ENCODE measurements at places on chromosomes 5 and 9.

GRCh38 chr9:79801459-79801858, 229.7 kb downstream of the TLE4 start:
- no peak for DNase-seq

GRCh38 chr9:33267151-33267767, 2.4 kb downstream of the CHMP5 start:
- DNase-seq = no peak

DNA sequence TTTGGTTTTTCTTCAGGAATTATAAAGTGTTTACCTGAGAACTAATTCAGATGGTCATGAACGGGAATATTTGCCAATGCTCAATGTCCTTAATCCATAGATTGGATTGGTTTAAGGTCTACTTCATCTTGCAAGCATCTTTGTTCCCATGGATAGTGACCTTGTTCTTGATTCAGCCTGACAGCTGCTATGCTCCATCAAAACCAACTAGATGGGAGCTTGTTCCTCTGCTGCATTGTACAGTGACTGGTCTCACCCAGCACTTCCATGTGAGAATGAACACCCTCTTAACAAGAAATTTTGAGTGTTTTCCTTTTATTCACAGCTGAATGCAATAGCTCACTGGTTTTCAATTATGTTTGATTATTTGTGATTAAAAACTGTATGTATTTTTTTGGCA, 312.6 kb upstream of the ACTBL2 start:
- DNase-seq = no peak

DNA sequence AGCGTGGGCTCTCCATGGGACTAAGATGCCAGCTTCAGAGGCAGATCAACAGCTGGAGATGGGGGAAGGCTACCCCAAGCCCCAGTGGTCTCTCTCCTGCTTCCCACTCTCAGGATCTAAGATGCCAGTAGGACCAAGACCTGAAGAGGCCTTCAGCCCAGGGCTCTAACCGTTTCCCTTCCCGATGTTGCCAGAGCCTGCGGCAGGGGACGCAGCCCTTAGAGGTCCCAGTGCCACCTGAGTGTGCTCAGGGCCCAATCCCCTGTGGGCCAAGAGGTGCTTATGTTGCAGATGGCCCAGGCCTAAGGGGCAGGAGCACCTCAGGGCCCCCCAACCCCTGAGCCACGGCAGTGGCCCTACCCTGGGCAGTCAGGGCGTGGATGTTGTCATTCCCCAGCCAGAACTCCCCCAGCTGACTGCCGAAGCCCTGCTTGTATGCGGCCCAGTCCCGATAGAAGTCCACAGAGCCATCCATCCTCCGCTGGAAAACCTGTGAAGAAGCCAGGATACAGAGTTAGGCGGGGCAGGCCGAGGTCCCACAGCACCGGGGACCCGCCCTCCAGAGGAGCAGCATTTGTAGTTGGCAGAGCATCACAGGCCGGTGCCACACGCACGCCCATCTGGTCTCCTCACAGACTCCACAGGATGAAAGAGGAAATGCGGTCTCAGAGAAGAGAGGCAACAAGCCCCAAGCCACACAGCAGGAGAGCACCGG, 5.4 kb downstream of the FCN1 start:
- DNase-seq = no peak

GRCh38 chr9:87592554-87593358, 95.1 kb downstream of the DAPK1 start:
- no peak for DNase-seq

DNA sequence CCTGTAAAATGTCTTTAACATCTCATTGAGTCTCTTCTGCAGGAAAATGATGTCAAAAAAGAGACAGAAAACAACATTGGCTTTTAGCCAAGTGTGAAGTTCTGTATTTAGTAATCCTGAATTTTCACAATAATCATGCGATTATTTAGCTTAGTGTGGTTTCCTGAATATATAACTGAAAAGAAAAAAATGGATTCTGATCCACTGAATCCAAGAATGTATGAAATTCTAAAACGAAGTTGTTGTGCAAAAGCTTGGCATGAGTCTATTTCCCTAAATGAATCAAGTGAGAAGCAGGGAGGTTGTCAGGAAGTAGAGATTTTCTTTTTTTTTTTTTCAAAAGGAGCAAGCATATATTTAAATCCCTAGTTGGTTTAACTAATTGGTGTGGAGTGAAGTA, 145.9 kb upstream of the CDH6 start:
- no peak for DNase-seq

DNA sequence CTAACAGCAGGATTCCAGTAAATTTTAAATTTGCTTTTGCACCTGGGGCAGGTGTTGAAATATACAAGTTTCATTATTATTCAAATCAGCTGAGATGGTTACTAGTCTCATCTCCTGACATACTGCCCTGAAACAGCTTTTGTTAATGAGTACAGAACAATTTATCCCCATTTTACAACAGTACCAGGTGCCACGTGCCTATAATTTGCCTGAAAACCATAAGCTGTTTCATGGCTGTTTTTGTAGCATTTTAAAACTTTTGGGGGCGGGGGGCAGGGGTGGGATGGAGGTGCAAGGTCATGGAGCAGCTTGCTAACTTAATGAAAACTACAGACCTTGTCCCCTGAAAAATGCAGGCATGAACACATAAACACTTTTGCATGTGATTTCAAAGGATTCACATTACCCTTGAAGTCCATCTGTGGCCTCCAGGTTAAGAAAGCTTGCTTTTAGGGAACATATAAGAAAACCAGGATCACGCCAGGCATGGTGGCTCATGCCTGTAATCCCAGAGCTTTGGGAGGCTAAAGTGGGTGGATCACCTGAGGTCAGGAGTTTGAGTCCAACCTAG, 42.1 kb downstream of the TIMD4 start:
- DNase-seq = no peak

GRCh38 chr5:95520206-95520605, 34.6 kb downstream of the SKIC3 start:
- DNase-seq = no peak

DNA sequence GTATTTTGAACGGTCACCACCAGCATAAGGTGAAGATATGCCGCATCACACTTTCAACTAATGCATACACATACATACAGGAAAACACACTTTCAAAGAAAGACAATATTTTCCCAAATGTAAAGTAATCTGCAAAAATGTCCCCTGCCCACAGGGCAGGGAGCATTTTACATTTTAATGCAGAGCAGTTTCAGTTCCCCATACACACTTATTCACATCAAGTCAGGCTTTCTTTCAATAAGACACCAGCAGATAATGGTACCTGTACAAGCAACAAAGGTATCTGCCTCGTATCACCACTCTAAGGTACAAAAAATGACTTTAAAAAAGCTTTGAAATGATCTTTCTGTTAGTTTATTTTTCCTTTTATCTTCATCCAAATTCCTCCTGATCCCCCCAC, 247.1 kb upstream of the CCNG1 start:
- no peak for DNase-seq

- no peak for DNase-seq
Measured at GRCh38 chr9:83406921-83407320, 131.3 kb downstream of the FRMD3 start.

- no peak for DNase-seq
Measured at GRCh38 chr9:107734256-107735013, 244.9 kb upstream of the KLF4 start.

GRCh38 chr9:37447111-37447510, 18.1 kb downstream of the ZBTB5 start:
- DNase-seq = no peak

DNA sequence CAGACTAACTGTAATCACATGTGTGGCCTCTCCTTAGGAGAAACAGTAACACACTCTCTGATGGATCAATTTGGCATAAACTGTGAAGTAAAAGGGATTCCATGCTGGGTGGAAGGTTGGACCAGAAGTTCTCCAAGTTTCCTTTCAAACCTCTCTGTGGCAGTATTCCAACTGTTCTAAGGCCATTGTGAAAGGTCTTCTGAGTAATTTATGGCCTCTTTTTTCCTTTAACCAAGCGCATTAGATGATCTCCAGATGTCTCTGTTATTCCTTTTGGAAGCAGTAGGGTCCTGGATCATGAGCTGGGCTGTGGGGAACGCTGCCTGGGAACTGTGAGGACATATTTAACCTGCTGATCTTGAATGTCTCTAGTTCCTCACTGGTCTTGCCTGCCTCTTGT, 80.6 kb upstream of the IL6ST start:
- DNase-seq = no peak

GRCh38 chr5:3311433-3311832, 284.2 kb upstream of the IRX1 start:
- DNase-seq = no peak

DNA sequence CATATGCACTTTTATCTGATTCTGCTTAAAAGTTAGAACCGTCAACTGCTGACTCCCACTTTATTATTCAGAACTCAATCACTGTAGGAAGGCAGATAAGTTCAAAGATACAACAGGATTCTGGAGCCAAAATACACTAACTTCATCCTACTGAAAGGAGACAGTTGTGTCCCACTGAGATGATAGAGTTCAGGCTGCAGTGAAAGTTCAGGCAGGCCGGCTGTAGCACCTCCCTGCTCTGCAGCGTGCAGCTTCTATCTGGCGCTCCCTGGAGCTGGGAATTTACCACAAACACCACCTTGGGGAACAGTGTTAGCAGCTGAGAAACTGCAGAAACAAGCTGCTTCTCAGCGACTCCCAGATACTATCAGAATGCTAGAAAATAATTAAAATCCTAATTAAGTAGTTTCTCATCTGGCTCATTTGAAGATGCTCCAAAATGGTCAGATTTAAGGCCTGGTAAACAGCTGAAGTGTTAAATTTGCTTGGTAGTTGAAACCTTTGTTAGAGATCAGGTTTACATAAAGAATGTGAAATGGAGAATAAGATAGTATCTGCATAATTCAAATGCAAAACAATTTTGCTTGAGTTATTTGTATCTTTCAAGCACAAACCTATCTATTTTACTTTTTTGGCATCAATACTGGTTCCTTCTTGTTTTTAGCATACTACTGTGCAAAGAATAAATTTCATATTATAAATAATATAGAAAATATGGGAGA, 52.3 kb upstream of the CNTLN start:
- DNase-seq = no peak

DNA sequence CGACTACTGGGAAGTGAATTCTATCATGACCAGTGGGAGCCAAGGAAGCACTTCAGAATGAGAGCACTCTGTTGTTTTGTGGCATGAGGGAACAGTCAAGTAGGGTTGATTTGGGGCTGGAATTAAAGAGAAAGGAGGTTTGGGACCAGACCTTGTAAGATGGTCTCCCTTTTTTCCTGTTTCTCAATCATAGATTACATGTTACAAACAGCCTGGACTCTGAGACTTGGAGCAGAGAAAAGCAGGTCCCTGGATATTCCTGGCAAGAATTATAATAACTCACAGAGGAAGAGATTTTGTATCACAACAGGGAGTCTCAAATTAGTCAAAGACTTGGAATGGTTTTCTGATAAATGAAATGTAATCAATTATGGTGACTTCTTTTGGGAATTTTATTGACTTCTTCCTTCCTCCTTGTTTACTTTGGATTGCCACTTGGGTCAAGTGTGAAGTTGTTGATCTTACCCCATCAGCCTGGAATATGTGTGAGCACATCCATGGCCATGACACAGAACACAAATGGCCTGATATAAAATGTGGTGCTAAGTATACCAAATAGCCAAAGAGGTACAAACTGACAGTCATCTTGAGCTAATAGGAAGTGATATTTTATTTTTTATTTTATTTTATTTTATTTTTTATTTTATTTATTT, 131.0 kb upstream of the OSMR start:
- no peak for DNase-seq

DNA sequence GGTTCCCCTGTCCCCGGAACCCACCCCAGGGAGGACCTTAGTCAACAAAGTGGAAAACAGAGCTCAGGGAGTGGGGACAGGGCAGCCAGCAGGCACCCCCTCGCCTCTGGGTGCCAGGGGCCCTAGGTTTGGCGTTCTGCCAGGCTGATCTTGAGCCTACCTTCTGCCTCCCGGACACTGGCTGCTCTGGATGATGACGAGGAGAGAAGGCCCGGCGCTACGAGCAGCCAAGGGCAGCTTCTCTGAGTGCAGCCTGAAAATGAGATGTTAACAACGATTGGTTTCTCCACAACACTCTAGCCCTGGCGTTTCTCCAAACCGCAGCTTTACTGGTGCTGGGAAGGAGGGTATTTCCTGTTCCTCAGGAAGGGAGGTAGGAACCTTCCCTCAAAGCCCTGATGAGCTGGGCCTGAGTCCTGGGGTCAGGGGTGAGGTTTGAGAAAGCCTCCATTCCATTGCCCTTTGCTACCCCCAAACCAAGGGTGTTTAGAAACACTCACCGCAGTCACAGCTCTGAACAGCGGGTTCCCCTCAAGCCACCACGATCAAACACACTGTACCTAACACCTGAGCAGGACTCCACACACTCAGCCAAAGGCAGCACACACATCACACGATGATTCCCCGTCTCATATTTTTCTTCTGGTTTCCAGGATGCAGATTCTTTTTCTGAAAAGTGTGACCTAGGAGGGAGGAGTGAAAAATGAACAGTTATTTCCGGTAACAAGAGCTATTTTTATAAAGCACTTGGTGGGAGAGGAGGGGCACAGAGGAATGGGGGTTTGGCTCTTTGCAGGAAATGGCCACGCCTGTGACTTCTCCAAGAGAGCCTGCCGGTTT, at the start of gene STING1:
STING1 (minus strand) TSS at position 709 of the 840 bp plus-strand sequence. CDS start 1,054 bp downstream, outside the sequence.
- peak; percentile 31 for DNase-seq
